ENCODE measurements at places on chromosomes 6 and 20. TPM values are rescaled to one million over a fixed set of nuclear protein-coding genes. Genes with fewer than 3 reads are reported as not detected.

DNA sequence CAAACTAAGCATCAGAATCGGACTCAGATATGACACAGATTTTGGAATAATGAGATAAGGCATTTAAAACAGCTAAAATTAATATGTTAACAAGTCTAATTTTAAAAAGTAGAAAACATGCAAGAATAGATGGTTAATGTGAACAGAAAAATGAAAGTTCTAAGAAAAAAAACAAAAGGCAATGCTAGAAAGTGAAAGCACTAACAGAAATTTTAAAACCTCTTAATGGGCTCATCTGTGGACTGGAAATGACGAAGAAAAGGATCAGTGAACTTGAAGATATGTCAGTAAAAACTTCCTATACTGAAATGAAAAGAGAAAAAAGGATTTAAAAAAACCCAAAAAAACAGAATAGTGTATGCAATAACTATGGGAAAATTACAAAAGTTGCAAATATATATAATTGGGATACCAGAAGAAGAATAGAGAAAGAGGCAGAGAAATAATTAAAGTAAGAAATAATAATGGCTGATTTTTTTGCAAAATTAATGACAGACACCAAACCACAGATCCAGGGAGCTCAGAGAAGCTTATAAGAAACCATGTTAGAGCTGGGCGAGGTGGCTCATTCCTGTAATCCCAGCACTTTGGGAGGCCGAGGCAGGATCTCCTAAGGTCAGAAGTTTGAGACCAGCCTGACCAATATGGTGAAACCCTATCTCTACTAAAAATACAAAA, 61.7 kb upstream of the KIF13A start:
- no peak for DNase-seq

DNA sequence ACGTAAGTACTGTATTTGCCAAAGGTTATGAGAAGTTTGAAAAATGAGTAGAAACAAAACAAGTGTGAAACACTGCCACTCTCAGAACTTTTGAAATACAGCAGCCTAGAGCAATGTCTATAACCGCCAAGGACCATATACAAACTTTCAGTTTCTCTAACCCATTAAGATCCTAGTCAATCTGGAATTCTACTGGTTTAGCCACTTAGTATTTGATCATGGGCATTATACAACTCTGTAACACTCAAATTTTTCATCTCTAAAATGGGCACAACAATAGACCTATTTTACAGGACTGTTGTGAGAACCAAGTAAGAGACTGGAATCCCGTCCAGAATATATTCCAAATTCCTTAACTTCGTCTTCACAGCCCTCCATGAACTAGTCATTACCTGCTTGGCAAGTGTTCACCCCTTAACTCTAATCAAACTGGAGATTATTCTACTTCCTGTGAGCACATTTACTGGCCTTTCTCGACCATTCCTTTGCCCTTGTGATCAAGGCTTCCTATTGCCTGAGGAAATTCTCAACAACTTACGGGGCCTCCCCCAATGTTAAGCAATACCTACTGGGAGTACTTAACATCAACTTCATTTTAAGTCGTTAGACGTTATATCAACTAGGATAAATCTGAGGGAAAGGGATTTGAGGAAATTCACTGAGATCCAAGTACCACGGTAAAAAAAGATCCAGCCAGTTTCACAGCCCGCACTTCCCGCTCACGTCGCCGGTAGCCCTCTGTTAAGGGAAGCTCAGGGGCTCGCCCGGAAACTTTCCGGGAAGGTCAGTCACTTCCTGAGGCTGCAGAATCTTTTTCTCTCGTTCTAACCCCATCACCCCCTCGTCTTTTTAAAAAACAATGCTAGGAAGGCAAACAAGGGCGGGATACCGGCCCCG, 1.1 kb downstream of the EIF2S2 start:
- no peak for DNase-seq

- DNase-seq: no peak
Observed at GRCh38 chr20:36045373-36045714, 77.0 kb downstream of the CNBD2 start.

GRCh38 chr20:51128198-51128597, 105.3 kb upstream of the KCNG1 start:
- no peak for DNase-seq

GRCh38 chr6:45658958-45659357, 281.2 kb upstream of the SUPT3H start:
- no peak for DNase-seq

Gene LRP11
- 31.8 TPM for total RNA-seq

- DNase-seq: no peak
Observed at GRCh38 chr6:158793432-158793831, 25.7 kb downstream of the EZR start.

DNA sequence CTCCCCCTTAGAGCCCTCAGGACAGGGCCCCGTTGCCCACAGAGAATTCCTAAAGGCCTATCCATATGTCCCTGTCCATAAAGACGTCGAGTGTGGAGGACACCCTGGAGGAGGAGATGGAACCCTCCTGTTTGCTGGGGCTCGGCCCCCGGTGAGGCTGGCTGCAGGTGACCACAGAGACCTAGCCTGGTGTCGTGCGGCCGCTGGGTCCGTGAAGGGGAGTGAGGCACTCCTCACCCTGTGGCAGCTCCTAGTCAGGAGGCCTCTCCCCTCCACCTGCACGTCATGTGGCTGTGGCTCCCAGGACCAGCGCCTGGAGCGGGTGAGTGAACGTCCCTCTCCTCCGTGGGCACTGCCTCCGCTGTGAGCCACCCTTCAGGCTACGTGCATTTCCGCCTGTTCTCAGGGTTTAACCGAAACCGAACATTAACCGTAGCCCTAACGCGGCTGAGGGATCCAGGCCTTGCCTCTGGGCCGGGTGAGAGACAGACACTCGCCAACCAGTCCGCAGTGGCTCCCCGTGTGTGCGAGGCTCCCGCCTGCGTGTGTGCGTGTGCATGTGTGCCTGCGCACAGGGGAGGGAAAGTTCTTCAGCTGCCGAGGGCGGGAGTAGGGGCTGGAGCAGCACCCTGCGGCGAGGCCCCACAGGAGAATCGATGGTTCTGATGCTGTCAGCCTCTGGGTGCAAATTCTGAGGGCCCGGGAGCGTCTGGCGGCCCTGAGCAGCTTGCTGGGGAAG, 5.9 kb upstream of the TCEA2 start:
- no peak for DNase-seq

GRCh38 chr6:44470115-44470464, 82.6 kb downstream of the CDC5L start:
- no peak for DNase-seq

DNA sequence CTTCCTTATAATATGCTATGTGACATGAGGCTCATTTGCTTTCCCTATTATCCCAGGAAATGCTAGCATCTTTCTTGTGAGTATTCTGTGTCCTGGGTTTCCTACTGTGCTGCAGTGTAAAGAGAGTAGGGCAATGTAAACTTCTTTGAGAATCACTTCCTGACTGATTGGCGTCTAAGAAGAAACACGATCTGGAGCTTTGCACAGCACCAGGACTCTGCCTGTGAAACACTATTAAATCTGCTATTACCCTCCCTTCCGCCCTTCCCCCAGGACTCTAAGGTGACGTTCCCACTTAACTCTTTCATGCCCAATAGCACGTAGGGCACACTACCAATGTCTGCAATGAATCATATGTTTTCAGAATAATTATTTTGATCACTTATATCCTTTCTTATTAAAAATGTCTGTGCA, 607.3 kb upstream of the CITED2 start:
- no peak for DNase-seq

GRCh38 chr20:13012886-13013285, 4.1 kb downstream of the SPTLC3 start:
- DNase-seq: no peak

Gene OPRM1
- not detected for total RNA-seq

DNA sequence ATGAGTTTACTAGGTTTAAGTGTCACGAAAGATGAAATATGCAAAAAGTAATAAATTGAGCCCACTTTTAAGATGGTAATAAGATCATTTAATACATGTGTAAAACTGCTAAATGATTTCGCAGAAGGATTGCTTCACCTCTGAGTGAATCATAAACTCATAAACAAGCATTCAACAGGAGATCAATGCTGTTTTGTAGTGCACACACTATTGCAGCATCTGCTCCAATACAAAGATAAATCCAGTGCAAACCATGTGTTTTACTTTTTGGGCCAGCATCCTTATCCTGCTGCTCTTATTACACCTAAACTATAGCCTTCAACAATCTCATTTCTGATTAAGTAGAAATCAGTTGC, 400.1 kb downstream of the NKAIN2 start:
- DNase-seq: no peak

GRCh38 chr20:61387204-61387953, 135.3 kb downstream of the CDH4 start:
- no peak for DNase-seq
